ENCODE measurements at places on chromosomes 3 and 15.

DNA sequence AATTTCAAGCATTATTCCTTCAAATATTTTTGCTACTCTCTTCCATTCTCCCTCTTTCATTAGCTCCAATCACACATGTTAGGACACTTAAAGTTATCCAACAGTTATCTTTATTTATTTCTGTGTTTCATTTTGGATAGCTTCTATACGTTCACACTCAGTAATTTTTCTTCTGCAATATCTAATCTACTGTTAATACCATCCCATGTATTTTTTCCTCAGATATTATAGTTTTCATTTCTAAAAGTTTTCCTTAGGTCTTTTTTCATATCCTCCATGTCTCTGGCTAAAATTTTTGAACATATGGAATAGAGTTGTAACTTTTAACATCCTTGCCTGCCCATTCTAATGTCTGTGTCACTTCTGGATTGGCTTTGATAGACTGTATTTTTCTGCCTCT lies 73.4 kb downstream of the CTNNB1 start:
- DNase-seq, result no peak

DNA sequence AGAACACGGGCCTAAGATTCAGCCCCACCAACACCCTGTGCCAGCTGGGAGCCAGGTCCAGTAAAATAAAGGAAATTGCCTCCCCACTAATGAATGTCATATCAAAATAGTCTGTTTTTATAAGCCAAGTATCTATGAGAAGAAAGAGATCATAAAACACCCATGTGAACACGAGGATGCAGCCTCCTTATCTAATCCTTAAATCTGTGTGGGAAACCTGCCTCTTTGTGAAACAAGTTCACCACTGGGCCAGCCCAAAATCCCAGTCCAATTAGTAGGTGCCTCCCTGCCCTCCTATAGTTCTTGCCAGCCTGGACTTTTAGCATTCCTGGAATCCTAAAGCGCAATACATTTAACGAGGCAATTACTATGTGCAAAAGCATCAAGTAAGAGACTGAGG lies 42.0 kb downstream of the SCAPER start:
- DNase-seq, result no peak

GRCh38 chr3:195609229-195609628 lies 25.5 kb upstream of the APOD start:
- peak; percentile 22 for DNase-seq

DNA sequence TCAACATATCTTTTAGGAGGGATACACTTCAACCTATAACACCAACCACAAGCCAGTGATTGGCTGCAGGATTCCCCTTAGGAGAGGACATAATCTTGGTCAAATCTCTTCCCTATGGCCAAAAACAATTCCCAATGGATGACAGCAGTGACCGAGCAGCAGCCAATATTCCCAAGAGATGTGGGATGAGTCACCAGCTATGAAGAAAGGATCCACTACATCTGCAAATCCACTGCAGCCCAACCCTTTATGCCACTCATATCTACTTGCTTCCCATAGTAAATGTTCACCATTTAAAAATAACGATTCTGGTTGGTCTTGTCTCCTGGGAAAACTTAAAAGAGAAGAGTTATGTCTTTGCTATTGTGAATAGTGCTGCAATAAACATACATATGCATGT lies 4.5 kb upstream of the IQCF5 start:
- no peak for DNase-seq

DNA sequence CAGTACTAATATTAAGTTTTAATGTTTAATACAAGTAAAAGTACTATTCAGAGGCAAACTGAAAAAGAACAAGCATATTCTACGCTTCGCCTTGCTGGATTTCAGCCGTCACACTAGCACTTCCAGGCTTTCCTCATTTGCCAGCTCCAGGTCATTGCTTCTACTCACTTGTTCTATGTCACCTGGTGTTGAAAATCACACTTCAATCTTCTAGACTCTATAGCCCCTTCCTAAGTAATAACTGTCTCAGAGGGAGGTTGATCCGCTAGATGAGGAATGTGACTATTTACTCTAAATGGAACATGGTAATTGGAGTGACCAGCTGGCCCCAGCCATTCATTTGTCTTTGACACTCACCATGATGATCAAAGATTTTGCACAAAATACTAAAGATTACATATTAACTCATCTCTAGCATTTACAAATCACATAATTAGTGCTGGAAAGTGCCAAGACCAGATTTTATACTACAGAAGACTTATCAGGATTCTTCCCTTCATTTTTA lies 92.0 kb downstream of the GAP43 start:
- no peak for DNase-seq

- DNase-seq, result no peak
Measured at GRCh38 chr3:172376881-172377280, 71.4 kb downstream of the GHSR start.

GRCh38 chr3:157074981-157075380 lies 85.0 kb downstream of the CCNL1 start:
- no peak for DNase-seq

- no peak for DNase-seq
Measured at GRCh38 chr15:35481992-35482391, 64.0 kb downstream of the DPH6 start.

DNA sequence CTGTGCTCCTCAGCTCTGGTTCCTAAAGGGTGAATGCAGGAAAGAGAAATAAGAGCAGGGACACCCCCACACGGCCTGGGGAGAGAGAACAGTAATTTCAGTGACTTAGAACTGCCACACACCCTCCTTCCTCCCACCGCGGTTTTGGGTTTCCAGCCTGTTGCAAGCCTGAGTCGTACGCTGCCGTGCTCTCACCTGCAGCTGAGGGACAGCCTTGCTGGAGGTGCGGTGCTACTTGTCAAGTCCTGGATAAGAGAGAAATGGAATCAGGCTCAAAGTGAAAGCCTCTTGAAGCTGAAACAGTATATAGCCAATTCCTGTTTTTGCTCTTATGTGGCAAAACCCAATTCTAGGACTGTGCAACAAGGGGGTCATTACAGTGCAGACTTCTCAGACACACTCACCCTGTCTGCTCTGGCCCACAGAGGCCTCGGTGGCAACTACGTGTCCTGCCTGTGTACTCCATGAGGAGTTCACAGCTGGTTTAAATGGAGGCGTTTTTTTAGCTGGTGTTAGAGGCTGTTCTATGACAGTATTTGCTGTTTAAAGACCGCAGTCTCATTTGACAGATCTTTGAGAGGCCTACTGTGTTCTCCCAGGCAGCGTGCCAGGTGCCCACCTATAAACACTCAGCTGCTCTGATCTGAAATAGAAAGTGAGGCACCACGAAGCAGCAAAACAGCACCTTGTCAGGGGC lies 42.9 kb downstream of the TBC1D2B start:
- peak; percentile 81 for DNase-seq

- DNase-seq, result no peak
Measured at GRCh38 chr3:58518291-58518789, 18.6 kb downstream of the ACOX2 start.

DNA sequence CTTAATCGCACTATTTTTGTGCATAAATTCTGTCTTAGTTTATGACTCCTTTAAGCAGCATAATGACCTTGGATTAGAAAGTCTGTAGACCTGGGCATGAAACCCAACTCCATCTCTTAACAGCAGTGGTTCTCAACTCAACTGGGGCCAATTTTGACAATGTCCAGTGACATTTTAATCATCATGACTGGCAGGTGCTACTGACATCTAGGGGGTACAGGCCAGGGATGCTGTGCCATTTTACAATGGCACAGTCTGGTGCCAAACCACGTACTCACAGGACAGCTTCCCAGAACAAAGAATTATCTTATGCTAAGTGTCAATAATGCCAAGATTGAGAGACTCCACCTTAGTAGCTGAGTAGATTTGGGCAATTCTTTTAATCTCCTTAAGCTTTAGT lies 405.0 kb downstream of the NTRK3 start:
- no peak for DNase-seq

- DNase-seq, result no peak
Measured at GRCh38 chr3:147729641-147730040, 320.5 kb downstream of the ZIC1 start.

GRCh38 chr15:28963711-28964081 lies 77.9 kb downstream of the APBA2 start:
- DNase-seq, result no peak

DNA sequence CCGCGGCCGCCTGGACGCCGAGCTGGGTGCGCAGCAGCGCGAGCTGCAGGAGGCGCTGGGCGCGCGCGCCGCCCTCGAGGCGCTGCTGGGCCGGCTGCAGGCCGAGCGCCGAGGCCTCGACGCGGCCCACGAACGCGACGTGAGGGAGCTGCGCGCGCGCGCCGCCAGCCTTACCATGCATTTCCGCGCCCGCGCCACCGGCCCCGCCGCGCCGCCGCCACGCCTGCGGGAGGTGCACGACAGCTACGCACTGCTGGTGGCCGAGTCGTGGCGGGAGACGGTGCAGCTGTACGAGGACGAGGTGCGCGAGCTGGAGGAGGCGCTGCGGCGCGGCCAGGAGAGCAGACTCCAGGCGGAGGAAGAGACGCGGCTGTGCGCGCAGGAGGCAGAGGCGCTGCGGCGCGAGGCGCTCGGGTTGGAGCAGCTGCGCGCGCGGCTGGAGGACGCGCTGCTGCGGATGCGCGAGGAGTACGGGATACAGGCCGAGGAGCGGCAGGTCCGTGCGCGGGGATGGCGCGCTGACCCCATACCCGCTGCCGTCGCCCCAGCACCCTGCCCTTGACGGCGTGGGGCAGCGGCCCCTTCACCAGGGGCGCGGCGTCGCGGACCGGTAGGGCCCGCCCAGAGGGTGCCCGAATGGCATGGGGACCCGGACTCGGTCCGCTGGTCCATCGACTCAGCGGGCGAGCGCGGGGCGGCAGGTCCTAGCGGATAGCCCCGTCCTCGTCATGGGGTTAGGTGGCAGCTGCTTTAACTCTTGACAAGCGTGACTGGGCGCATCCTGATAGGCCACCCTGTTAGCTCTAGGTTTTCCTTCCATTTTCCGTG lies 848 bp downstream of the SYNM start:
- peak; percentile 31 for DNase-seq

- DNase-seq, result no peak
Measured at GRCh38 chr15:82802497-82802896, 3.4 kb downstream of the FSD2 start.

DNA sequence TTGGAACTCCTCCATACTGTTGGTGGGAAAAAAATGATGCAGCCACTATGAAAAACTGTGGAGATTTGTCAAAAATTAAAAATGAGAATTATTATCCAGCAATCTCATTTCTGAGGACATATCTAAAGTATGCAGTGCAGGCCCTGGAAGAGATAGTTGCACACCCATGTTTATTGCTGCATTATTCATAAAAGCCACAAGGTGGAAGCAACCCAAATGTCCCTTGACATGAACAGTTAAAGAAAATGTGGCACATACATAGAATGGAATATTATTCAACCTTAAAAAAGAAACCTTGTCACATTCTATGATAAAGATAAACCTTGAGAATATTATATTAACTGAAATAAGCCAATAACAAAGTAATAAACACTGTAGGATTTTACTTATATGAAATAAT lies 80.9 kb upstream of the ARHGEF26 start:
- no peak for DNase-seq

- DNase-seq, result no peak
Measured at GRCh38 chr3:40043444-40043755, 234.0 kb downstream of the MYRIP start.

GRCh38 chr3:175046601-175047000 lies 187.5 kb downstream of the NAALADL2 start:
- no peak for DNase-seq

DNA sequence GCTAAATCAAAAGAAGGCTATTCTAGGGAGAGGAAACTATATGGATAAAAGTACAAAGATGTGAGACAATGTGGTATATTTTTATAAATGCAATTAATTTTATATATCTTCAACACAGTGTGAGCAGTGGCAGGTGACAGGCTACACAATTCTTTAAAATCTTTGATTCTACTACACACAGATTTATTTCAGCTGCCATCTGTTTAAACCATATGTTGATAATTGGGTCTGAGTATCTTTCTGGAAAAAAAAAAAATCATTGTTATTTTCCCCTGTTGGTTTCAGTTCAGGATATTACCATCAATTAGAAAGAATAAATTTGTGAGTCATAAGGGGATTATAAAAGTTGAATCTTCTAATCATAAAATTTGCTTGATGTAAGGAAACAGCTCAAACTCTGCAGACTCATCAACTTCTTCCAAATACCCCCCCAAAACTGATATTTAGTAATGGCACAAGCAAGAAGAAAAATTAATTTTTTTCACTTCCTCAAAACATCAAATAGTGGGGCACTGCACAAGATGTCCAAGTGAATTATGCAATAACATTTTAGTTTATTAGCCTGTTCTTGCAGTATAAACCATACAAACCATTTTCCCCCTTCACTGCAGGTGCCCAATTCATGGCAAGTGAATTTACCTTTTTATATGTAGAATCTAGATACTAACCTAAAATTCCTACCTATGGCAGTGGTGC lies 12.0 kb downstream of the PIERCE2 start:
- no peak for DNase-seq

- no peak for DNase-seq
Measured at GRCh38 chr15:82873000-82873680, 63.7 kb downstream of the WHAMM start.

DNA sequence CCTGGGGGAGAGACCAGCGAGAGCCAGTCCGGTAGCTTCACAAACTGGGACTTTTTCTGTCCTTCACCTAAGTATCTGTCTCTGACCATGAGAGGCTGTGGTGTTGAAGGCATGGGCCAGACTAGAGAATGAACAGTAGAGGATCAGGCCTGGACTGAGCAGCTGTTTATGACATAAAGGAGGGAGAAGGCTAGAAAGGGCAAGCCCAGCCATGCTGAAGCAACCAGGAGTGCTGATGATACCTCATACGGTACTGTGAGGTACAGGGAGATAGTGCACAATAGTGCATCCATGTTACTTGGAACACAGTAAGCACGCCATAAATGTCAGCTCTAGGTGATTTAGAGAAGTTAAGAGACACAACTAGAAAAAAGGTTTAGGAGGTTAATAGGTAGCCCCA lies 22.6 kb upstream of the TIMP4 start:
- DNase-seq, result no peak

DNA sequence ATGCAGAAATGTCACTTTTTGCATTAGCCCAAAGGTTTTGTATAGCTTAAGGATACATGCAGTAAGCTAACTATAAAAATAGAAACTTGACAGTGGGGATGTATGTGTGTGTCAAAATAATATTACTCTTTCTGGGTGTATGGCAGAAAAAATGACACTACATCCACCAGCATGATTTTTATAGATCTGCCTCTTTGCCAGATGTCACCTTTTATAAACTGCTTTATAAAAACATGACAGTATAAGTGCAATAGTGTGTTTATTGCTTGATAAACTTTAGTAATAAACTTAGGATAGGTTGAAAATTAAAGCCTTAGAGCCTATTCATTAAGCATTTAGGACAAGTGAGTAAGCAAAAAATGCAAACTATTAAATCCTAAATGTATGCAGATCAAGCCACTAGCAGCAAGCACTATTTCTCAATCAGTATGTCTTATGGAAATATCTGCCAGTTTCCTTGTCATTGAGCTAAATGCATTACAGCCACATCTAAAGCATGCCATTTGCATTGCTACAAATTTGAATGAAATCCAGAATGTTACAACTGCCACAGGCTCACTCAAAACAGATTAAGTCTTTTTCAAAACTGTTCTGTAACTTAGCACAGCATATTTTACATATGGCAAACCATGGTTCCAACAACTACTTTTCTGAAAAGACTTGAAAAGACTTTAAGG lies 935.0 kb downstream of the FHIT start:
- no peak for DNase-seq

GRCh38 chr15:47945872-47946650 lies 174.7 kb upstream of the SLC24A5 start:
- DNase-seq, result no peak

GRCh38 chr15:83398626-83399025 lies 48.5 kb upstream of the SH3GL3 start:
- DNase-seq, result no peak

GRCh38 chr3:190558316-190558715 lies 44.4 kb downstream of the IL1RAP start:
- no peak for DNase-seq

GRCh38 chr3:41370307-41370706 lies 171.0 kb downstream of the CTNNB1 start:
- no peak for DNase-seq

Measured in stimulated activated CD4-positive, alpha-beta T cell treated with anti-CD3 and anti-CD28 coated beads, Interleukin-4, amount 100 ng/mL, for 48 hours (primary cell).